Stimulated activated CD4-positive, alpha-beta T cell treated with anti-CD3 and anti-CD28 coated beads, Interleukin-1b, Interleukin-23, amount 100 ng/mL, for 48 hours (primary cell): ENCODE measurements at places on chromosomes 7 and 10.

GRCh38 chr7:90022213-90022612 lies 132.1 kb upstream of the STEAP1 start:
- DNase-seq, result no peak

- DNase-seq, result peak; percentile 13
Observed at GRCh38 chr10:128095027-128095752, 31.0 kb downstream of the MKI67 start.

GRCh38 chr7:155803418-155804376 lies 8.6 kb downstream of the SHH start:
- no peak for DNase-seq

DNA sequence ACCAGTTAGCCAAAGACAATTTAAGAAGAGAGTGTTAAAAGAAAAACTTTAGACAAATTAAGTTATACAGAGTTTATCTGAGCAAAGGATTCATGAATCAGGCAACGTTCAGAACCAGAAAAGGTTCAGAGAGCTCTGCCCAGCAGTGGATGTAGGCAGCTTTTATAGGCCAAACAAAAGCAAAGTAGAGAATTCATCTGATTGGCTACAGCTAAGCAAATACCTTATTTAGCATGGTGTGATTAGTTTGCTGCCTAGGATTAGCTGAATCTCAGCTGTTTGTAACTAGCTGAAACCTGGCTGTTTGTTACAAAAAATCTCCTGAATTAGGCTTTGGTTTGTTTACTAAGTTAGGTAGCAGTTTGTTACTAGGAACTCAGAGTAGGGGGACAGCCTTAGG lies 66.0 kb downstream of the SLC25A40 start:
- no peak for DNase-seq

DNA sequence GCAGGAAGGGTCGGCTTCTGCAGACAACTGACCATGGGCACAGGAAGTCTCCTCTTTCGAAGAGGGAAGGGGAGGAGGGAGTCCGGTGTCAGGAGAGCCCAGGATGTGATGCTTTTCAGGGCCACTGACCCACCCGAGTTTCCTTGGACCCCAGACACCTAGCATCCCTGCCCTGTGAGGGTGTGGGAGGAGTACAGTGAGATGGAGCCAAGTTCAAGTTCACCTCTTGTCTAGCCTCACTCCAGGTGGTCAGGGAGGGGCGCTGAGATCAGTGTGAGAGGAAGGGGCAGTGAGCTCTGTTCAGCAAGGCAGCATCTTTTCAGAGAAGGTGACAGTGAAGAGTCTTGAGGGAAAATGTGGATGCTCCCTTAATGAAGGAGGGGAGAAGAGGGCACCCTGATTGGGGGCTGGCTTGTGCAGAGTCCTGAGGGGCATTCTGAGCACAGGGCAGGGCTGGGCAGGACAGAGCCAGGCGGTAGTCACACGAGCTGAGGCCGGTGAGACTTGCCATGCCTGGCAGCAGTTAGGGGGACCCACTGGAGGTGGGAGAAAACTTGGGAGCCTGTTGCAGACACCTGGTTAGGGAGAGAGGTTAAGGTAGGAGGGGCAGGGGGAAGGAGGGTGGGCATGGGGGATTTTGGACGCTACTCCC lies 49.7 kb downstream of the ADCY1 start:
- no peak for DNase-seq

GRCh38 chr7:45984386-45985295 lies 63.6 kb upstream of the IGFBP3 start:
- DNase-seq, result no peak

DNA sequence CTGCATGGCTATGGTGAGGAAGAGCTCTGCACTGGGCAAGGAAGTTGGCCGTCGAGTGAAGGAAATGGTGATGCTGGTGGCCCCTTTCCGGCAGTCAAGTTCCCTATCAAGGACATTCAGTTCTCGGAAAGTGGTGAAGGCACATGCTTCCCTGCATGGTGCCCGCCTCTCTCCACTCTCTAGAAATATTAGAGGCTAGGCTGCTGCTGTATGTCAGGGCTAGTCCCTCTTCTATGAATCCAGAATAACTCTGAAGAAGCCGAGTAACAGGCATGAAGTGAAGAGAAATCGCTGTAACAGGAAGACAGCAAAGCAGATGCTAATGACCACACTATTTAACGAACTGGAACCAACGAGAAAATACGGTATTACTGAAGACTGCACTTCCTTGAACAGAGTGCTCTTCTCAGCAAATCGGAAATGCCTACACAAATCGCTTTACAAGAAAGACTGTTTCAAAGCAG lies 5.4 kb downstream of the IDI1 start:
- DNase-seq, result no peak

- no peak for DNase-seq
Observed at GRCh38 chr10:43054593-43054992, 22.3 kb upstream of the RET start.

DNA sequence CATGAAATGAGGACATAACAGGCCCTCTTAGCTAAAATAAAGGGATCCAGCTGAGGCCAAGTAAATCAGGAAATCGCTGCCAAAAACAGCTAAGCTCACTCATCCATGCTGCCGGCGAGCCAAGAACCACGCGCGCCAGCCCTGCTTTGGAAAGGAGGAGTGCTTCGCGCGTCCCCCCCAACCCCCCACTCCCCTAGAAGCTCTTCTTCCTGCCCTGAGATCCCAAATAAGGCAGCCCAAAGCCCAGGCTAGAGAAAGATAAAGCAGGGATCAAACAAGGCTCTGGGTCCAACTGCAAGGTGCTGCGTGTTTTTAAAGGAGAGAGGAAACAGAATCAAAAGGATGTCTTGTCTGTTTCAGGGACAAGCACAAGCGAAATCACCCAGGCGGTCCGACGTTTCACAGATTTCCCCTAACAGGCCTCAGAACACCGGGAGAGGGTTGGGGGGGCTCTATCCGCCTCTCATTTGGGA lies 168.3 kb upstream of the AUTS2 start:
- no peak for DNase-seq

DNA sequence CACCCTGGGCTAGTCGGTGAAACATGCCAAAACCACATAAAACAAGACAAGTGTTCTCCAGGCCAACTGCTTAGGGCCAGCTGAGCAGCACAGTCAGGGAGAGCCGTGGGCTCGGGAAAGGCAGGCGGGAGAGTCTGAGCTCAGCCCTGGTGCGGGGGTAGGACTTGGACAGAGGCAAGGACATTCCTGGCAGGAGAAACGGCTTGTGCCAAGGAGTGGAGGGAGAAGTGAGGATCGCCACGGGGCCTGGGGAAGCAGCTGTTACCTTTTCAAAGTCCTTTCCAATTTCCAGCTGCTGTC lies 4.2 kb downstream of the ELN start:
- DNase-seq, result no peak

GRCh38 chr10:131487822-131488221 lies 176.3 kb upstream of the TCERG1L start:
- no peak for DNase-seq

DNA sequence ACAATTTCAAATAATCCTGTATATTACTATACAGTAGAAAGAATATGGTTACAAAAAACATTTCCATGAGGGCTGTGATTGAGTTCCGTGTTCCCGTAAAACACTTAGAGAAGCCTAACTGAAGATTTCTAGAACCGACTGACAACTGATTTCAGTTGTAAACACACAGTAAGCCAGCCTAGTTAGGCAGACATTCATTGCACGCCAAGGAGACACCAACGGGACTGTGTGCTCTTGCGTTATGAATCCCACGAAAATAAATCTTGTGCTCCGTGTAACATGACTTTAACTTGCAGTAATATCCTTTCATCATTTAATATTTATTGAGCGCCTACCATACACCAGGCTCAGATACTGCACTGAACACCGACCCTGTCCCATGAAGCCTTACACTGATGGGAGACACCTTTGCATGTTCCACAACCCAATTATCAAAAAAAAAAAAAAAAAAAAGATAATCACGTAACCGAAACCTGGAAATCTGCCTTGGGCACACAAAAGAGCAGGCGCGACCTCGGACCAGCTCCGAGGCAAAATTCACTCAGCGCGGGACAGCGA lies 420 bp upstream of the KLHL7 start:
- DNase-seq, result no peak

GRCh38 chr10:124320778-124321432 lies 97.8 kb downstream of the OAT start:
- DNase-seq, result no peak

GRCh38 chr7:132179681-132180080 lies 396.6 kb downstream of the PLXNA4 start:
- no peak for DNase-seq

- no peak for DNase-seq
Observed at GRCh38 chr10:64463406-64463805, 942.2 kb downstream of the REEP3 start.

DNA sequence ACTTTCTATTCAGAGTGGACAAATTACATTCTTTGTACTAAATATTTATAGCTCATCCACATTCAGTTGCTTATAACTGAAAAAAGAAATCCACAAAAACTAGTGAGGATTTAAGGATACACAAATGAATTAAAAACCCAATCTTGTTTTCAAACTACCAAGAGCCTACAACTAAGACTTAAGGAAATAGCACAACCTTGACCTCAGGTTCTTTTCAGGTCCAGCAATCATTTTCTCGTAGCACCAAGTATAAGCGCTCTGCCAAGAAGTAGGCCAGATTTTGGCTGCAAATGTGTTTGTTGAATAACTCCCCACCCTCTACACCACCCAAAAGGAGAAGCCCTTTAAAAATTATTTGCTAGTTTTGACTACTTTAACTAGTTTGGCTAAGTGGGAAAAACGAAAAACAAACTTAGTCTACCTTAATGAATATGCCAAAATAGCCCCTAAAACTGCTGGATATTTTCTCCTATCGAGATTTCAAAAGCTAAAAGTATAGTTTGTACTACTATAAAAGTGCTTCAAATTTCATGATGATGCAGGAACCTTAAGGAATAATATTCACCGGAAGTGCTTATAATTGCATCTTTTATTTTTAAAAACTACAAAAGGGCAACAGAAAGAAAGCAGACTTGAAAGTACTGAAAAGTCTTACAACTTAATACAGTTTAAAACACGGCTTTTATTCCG lies 2.7 kb upstream of the KMT2E start:
- no peak for DNase-seq

DNA sequence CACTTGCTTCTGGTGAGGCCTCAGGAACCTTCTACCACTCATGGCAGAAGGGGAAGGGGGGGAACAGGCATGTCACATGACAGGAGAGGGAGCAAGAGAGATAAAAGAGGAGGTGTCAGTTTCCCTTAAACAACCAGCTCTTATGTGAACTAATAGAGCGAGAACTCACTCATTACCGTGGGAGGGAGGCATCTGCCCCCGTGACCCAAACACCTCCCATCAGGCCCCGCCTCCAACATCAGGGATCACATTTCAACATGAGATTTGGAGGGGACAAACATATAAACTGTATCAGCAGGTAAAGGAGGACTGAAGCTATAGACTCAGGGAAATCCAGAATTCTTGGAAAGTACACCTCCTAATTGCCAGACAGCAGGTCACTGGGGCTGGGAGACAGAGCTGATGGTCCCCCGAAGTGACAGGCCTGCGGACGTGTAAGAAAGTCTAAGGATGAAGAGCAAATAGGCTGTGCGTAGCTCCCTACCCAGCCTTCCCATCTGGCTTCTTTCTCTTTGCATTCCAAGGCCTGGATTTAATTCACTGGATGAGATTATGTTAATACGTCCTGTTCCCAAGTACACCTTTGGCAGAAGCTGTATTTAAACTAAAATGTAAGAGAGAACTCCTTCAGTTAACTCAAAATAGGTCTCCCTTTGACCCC lies 186.7 kb upstream of the LYZL2 start:
- no peak for DNase-seq

DNA sequence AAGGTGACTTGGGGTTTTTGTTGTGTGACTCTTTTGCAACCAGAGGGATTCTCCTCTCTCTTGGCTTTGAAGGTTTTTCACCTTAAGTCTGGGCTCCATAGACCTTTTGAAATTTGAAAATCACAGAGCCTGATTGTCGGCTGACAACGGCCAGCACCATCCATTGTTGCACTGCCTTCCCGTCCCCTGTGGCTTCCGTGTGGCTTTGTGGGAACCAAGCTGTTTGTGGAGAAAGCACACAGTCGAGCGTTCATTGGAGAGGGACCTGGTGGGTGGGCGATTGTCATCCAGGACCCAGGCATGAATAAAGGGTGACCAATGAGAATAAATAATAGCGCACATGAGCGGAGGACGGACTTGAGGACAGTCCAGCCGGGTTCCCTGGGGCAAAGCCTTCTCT lies 7.4 kb upstream of the RAMP3 start:
- DNase-seq, result no peak

DNA sequence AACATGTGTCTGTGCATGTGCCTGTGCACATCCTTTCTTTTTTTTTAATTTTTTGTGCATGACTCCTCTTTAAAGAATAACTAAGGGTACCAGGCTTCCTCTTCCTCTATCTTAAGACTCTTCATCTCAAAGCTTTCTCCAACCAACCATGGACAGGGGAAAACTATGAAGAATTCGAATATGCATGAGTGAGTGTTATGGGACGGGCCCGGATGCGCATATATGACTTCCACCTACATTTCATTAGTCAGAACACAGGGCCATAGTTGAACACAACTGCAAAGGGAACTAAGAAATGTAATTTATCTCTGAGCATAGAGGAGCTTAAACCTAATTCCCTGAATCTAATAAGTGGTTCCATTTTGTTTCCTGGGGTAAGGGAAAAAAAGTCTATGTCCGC lies 270.3 kb upstream of the SORCS1 start:
- no peak for DNase-seq

GRCh38 chr10:31358688-31359330 lies 39.8 kb downstream of the ZEB1 start:
- DNase-seq, result no peak

DNA sequence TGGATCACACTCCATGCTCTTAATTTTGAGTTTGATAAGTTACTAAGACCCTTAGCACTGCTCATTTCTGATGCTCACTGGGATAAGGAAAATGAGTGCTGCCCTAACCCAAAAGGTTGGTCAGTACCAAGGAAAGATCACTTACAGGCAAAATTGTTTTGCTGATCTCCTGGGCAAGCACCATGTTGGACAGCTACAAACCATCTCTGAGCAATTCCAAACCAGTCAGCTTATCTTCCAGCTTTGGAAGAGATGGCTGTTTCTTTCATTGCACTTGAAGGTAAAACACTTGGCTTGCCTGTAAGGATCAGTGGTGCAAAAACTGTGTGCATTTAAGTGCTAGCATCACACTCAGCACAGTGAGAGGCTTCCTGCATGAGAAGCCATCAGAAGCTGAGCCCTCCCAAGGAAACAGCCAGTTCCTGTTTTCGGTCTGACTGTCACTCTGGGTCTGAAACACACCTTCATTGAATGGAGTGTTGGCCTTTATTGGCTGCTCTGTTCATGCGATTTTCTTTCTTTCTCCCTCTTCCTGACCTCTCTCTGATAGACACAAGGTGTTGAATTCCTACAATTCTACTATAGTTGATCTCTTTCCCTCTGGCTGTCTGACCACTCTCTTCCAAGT lies 126.4 kb upstream of the GHITM start:
- no peak for DNase-seq

- no peak for DNase-seq
Observed at GRCh38 chr10:121501796-121502195, 96.4 kb downstream of the FGFR2 start.

- no peak for DNase-seq
Observed at GRCh38 chr7:26090927-26091519, 61.0 kb upstream of the NFE2L3 start.

- no peak for DNase-seq
Observed at GRCh38 chr10:99369551-99369950, 40.4 kb downstream of the CNNM1 start.

- DNase-seq, result no peak
Observed at GRCh38 chr10:81873932-81874816, 820 bp upstream of the NRG3 start.
